IPS DF 6.9 (cell line): ENCODE measurements at places on chromosomes 7 and 10.

DNA sequence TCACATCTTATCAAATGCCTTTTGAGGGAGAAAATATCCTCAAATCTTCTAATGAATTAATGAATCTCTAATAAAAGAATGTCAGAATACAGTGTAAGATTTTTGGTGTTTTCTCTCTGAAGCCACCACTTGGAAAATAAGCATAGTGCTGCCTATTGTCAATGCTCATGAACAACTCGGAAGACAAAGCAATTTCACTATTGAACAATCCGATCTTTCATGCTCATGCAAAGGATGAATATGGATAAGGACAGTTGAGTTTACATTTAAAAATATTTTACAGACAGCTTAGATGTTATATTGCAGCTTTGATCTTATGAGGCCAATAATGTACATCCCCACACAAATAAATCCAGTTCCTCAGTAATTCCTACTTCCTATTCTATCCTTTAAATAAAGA, 40.6 kb downstream of the MAGI2 start:
- no peak for DNase-seq

DNA sequence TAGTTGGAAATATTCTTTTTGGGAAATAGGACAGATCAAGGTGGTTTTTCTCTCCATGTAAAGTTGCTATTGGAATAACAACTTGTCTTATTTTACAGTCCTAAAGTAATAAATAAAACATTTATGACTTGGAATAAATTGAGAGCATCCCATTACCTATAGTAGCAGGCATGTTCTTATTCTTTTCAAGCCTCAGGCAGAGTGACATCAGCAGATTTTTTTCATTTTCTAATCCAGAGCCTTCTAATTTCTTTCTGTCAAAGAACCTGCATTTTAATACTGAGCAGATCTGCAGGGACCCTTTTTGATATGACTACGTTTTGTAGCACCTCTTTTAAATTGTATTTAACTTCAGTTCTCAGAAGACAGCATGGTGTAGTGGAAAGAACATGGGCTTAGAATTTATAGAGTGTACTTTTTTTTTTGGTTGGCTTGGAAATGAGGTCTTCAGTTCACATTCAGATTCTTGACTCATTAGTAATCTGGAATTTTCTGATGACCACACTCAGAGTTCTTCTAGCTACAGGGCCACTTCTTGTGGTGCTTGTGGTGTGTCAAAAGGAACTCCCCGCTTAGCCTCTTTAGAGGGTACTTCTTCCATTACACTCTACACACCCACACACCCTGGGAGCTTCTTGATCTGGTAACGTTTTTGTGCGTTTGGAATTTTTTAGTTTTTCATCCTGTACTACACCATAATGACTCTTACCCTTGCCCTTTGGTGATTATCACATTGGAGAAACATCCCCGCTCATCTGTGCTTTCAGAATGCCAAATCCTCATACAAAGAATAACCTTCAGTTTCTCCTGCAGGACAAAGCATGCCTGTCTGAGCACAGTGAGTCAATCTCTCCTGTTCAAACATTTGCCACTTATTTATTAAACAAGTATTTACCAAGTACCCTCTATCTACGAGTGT, 34.6 kb downstream of the AGK start:
- no peak for DNase-seq

DNA sequence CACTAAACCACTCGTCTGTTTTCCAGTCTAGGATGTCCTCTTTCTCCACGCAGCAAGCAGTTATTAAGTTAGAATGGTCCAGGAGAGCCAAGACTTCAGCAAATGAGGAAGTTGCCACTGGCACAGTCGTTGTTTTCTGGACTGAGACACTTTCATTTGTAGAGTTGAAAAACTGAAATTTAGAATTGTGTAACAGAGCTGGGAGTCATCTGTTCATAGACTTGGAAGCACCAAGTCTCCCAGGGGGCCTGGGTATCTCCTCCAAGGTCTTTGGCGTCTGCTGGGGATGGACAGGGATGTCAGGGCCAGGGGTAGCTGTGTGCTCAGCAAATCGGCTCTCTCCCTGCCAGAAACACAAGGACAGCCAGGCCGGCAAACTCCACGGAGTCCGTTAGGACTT, 208.4 kb downstream of the FANK1 start:
- no peak for DNase-seq

- peak; percentile 58 for DNase-seq
These were observed 652 bp downstream of the ATOH7 start for GRCh38 chr10:68231106-68231816.

DNA sequence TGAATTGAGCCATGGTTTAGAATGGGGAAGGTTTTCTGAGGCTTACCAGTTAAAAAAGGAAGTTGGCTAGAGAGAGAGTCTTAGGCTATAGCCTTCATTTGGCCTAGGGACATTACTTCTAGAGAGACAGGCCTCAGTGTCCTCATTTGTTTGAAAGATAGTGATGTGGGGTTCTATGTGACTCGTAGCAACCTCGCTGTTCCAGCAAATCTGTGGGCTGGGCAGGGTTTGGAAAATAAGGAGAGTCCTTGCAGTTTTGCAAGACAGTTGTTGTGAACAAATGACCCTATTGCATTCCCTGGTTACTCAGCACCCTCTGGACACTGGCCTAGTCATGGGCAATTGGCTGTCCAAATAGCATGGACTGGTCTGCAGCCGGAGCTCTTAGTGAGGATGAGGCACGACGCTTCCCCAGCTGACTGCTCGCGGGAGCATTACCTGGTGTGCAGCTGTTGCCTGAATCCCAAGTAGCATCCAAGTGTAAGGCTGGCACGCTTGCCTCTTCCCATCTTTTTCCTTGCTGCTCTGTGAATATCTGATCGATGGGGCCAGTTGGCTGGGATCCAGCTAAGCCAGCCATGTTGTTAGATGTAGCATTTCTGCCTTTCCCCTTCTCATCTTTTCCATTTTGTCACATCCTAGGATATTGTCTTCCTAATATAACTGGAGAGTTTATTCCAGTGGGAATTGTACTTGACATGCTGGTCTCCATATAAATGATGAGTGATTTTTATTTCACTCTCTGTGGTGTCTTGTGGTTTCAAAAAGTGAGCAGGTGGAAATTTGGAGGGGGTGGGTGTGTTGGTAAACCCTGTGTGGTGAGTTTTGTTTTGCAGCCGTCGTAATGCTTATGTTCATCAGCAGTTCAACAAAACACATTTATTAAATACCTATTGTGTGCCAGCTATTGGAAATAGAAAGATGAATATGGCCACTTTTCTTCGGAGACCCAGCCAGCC, 99.8 kb downstream of the SND1 start:
- DNase-seq = no peak

DNA sequence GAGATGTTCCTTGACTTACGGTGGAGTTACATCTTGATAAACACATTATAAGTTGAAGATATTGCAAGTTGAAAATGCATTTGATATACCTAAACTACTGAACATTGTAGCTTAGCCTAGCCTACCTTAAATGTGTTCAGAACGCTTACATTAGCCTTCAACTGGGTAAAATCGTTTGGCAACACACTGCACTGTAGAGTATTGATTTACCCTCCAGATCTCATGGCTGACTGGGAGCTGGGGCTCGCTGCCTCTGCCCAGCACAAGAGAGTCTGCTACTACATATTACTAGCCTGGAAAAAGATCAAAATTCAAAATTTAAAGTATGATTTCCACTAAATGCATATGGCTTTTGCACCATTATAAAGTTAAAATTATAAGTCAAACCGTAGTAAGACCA, 7.5 kb upstream of the AGR3 start:
- no peak for DNase-seq

- no peak for DNase-seq
These were observed 90.9 kb downstream of the TPST1 start for GRCh38 chr7:66296001-66296521.
